ENCODE measurements at places on chromosomes 11 and 22.
A peak's percentile ranks its signal among the peaks of the same experiment; 100 is the strongest.

- no peak for DNase-seq
Measured at GRCh38 chr11:79241852-79242241, 199.0 kb downstream of the TENM4 start.

- no peak for DNase-seq
Measured at GRCh38 chr11:61793829-61794204, 1.1 kb downstream of the FEN1 start.

GRCh38 chr22:40212121-40212520 lies 34.4 kb downstream of the TNRC6B start:
- DNase-seq = no peak

- no peak for DNase-seq
Measured at GRCh38 chr11:123209591-123209990, 14.5 kb upstream of the CLMP start.

GRCh38 chr22:42939941-42940653 lies 74.9 kb downstream of the PACSIN2 start:
- DNase-seq = peak; percentile 81
